ENCODE measurements at places on chromosomes 4 and X.

DNA sequence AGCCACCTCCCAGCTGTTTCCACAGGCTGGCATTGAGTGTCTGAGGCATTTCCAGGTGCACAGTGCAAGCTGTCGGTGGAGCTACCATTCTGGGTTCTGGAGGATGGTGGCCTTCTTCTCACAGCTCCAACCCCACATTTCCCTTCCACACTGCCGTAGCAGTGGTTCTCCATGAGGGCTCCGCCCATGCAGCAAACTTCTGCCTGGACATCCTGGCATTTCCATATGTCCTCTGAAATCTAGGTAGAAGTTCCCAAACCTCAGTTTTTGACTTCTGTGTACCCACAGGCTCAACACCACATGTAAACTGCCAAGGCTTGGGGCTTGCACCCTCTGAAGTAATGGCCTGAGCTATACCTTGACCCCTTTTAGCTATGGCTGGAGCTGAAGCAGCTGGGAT, 10.3 kb upstream of the FRMPD4 start:
- no peak for DNase-seq

GRCh38 chrX:40402831-40403533, 177.8 kb upstream of the ATP6AP2 start:
- no peak for DNase-seq

- no peak for DNase-seq
Observed at GRCh38 chr4:109723110-109723509, 6.8 kb downstream of the PLA2G12A start.

GRCh38 chr4:173019664-173020063, 148.9 kb upstream of the GALNT7 start:
- no peak for DNase-seq

DNA sequence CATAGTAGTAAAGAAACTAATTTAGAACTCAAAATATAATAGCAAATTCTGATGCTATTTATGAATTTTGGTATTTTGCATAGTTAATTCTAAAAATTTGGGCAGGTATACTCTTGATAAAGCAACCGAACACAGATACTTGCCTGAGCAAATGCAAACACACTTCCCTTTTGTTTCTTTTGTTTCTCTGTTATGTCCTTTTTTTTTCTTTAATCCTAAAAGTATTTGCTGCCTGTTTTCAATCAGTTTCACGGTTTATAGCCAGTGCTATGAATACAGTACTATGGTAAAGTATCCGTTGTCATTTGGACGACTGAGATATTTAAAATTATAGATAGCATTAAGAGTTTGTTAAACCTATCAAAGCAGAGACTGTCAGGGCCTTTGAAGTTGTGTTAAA, 84.3 kb upstream of the HPRT1 start:
- no peak for DNase-seq

DNA sequence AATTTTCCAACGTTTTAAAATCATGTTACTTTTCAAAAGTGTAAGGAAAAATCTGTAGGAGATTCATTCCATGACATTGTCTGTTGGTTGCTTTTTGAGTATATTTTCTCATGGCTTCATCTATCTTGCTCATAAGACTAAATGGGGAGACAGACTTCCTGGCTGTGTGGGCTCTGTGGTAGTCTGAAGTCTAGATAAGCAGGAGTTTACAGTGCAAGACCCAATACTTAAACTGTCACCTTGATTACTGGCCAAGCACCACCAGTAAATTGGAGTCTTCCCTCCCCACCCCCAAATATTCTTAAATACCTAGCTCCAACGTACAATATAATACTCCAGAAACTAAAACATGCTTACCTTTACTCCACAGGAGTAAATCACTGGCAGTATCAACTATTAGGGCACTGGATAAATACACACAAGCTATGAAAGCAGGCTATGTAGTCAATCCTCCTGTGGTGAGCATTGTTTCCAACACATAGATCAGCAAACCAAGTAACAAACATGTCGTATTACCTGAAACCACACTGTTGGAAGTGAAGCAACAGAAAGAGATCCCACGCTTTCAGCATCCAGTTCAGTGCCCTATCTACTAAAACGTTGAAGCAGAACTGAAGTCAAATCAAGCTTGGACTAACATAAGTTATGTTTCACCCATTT, 6.2 kb downstream of the HNRNPD start:
- no peak for DNase-seq

DNA sequence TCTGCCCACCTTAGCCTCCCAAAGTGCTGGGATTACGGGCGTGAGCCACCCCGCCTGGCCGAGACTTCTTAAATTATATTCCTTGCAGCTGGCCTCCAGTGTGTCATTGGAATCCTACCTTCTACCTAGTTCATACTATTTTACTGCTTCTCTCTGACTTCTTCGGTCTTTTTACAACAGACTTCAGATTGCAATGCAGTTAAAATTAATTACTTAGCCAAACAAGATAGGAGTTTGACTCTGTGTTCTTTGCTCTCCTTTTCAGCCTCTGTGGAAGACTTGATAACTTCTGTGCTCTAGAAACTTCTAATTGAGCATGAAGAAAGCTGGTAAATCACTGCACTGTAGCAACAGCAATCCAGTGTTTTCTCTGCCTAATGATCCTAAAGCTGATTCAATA, 199.5 kb downstream of the GASK1B start:
- no peak for DNase-seq

DNA sequence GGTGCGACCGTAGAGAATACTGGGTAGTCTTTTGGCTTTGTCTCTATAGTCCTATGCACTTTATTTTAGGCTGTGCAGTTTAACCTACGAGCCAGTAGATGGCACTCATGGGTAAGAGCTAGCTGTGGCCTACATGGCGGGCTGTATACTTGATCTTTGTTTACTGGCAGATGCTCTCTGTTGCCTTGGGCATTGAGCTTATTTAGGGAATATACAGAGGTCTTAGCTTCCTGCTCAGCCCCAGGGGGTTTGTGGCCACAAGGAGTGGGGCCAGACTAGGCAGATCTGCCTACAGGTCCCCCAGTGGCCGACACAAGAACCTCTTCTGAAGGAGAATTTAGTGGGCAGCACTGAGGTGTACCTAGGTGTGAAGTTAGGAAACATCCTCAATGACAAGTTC, 227.6 kb upstream of the HDX start:
- DNase-seq, result no peak

DNA sequence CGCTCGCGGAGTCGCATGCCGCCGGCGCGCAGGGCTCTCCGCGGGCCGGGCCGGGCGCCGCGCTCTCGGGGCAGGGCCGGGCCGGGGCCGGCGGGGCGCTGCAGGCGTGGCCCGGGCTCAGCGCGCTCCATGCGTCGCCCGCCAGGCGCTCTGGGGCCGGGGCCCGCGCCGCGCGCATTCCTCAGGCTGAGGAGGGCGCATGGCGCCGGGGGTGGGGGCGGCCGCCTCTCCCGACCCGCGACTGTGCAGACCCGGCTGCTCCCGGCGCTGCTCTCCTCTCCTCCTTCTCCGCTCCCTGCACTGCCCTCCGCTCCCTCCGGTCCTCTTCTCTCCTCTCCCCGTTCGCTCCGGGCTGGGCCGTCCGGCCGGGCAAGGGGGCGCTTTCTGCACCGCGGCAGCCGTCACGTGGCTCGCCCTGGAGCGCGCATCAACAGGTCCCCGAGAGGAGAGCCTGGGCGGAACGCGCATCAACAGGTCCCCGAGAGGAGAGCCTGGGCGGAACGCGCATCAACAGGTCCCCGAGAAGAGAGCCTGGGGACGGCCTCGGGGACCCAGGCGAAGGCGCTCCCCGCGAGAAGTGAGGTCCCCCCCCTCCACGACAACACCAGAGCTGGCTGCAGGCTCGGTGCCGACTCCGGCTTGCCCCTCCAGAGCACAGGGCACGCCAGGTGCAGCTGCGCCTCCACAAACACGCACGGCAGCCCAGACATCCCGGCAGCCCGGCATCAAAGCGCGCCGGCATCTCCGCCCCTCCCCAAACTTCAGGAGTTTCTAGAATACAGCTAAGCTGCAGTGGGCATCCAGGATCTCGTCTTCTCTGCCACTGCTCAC, 12.9 kb downstream of the PPP2R3B start:
- DNase-seq, result peak; percentile 38

DNA sequence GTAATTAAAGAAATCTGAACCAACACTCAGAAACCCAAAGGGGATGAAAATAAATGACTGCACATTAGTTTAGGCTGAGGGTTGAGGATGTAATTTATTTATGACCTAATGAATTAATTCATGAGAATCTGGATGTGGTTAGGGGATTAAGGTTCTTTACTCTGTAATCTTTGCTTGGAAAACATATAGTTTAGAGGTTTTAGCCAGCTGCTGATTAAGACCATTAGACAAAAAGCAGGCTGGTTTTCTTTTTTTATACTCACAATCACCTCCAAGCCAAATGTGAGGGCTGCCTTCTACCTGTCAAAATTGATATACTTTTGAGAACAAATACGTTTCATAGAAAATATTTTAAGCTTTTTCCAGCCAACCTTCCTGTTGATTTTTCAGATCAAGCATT, 2705.8 kb downstream of the PCDH7 start:
- DNase-seq, result no peak

DNA sequence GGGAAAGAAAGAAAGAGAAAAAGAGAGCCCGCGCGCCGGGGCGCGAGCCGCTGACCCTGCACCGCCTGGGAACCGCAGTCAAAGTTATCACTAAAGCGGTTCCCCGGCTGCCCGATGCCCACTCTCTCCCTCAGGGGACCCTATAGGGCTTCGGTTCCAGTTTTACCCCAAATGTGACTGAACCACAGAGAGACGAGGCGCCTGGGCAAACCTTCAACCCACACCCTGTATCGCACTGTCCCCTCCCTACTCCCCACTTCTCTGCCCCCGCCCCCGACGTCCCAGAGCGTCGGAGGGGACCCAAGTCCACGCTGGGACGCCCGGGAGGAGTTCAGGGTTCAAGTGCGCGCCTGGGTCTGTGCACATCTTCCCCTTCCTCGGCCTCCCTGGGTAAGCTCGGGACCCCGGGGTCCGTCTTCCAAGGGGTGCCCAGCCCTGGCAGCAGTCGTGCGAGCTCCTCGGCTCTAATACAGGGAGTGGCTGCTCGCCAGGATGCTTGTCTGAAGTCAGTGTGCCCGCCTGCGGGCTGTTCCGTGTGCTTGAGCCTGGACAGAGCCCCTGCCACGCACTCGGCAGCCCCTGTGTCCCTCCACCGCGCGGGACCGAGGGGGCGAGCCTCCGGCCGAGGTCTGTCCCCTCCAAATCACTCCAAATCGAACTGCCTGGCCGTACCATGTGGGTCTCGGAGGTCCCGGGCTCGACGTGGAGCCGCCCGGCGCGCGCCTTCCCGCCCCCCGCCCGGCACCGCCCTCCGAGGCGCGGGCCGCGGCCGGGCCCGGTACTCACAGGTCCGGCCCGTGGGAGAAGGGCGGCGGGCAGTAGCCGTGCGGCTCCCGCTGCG, 960 bp downstream of the TRPC3 start:
- DNase-seq, result no peak

DNA sequence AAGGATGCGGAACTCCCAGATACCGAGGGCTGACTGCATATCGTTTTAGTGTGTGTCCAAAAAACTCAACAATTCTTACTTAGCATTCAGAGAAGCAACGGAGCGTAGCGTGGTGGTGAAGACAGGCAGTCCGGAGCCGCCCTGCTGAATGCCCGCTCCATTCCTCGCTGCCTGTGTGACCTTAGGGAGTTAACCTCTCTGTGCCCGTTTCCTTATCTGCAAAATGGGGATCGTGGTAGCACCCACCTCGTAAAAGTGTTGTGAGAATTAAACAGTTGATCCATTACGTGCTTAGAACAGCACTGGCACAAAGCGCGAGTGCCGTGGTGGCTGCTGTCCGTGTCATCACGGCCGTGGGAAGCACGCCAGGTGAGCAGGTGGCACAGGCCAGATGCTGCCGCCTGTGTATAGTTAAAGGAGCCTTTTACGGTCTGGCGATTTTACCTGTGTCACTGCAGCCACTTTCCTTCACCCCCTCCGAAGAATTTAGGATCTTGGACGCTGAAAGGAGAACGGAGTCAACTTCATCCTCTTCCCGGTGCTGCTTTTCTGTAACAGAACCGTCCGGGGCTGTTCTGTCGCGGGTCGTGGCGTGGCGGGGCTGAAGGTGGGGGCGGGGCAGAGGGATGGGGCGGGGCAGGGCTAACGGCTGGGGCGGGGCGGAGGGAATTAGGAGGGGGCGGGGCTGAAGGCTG, 885 bp downstream of the CCDC110 start:
- peak; percentile 2 for DNase-seq
